ENCODE measurements at places on chromosomes 2 and 18.

DNA sequence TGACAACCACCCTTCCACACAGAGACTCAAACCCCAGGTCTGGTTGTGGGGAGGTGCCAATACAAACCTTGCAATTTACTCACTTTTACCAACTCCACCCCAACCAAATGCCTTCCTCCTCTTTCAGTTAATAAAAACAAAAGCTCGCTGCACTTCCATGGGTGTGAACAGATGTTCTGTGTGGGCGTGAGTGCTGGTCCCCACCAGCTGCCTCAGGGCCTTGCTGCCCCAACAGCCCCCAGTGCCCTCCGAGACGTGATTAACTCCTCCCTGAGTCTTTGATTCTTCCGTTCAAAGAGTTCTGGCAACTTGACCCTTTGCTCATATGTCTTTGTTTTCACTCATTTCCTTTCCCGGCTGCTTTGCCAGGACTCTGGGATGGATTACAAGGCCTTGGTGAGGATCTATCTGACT is 258.9 kb upstream of the CXCR4 start:
- DNase-seq = no peak

DNA sequence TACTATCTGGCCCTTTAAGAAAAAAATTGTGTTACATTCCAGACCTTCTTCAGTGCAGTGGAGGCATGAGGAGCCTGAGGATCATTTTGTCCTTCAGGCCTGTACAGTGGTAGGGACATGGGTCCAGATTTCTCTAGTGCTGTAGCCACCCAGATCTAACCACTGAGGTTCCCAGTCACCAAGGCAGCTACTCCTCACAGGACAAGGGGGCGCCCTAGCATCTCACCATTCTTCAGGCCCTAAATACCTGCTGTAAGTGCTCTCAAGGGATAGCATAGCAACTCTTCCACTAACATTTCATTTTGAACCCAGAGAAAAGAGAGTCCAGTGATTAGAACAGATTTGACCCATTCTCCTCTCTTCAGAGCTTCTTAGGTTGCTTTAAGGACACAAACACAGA is 1533.0 kb downstream of the LRP1B start:
- DNase-seq = no peak

DNA sequence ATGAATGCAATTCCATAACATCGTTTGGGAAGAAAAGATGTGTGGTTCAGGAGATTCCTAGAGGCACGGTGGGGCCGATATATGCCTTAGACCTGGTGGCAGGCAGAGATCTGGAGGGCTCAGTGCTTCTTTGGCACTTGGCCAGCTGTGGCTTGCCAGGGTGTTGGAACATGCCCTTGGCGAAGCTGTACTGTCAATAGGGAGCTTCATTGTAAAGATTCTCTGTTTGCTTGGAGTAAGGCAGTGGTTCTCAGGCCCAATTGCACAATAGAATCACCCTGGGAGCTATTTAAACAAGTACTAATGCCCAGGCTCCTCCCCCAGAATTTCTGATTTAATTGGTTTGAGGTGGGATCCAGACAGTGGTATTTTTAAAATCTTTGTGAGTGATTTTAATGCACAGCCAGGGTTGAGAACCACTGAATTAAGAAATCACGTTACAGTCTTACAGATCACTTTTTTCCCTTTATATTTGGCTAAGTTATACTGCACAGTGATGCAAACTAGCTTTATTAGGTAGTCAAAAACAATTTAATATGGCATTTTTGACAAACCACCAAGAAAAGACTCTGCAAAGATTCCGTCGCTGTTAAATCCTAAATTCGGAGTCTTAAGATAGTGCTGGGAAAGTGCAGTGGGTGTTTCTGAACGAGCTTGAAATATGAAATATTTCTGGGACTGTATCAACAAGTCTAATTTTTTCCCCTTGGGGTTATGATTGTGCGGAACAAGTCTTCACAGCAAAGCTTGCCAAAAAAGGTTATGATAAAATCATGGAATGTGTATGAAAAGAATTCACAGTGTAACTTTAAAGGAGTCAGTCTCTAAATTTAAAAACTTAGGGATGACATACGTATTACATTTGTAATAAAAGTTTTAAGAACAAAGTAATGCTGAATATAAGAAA is 78.0 kb downstream of the CRIM1 start:
- DNase-seq = peak; percentile 25

DNA sequence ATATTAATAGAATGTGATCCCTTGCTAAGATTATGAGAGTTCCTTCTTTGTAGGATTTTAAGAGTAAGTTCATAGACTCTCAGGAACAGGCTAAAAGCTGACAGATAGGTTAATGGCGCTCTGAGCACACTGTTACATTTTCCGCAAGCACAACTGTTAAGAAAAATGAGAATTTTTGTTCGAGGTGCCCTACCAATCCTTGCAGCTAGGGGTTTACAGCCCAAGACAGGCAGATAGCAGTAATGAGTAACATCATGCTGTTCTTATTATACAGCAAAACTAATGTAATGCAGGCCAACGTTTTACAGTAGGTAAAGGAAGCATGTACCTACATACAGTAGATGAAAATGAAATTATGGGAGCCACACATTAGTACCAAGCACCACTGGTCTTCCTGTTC is 11.2 kb upstream of the BOD1L2 start:
- DNase-seq = no peak

GRCh38 chr2:96895746-96896651 is 26.1 kb upstream of the SEMA4C start:
- DNase-seq = no peak

DNA sequence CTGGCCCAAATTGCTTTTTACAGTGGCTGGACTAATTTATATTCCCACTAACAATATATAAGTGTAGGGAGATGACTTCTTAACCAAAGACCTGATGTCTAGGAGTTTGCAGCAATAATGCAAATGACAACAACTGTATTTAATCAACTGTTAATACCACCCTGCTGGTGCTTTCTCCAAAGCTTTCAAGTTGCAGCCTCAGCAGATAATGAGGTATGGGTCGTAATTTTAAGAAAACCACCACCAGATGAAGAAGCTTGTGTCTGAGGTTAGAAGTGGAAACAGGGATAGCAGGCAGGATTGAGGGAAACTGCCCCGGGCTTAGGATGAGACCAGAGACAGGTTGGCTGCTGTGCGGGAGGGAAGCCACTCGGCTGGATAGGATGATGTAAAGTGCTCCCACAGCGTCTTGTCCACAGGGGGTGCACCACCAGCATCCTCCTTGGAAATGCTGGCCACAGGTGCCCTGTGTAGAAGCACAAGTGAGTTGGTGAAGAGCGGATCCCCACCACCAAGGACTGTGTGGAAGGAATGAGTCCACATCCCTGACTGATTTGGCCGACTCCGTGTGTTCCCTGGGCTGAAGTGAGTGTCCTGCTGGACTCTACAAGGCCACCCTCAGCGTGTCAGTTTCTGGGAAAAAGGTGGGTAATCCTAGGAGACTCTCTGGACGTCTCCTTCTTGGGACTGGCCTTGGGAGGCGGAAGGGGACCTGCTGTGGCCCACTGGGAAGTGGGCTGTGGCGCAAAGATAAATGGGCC is 76.1 kb upstream of the SMAD2 start:
- DNase-seq = no peak

GRCh38 chr2:199303728-199304177 is 154.0 kb downstream of the SATB2 start:
- no peak for DNase-seq

DNA sequence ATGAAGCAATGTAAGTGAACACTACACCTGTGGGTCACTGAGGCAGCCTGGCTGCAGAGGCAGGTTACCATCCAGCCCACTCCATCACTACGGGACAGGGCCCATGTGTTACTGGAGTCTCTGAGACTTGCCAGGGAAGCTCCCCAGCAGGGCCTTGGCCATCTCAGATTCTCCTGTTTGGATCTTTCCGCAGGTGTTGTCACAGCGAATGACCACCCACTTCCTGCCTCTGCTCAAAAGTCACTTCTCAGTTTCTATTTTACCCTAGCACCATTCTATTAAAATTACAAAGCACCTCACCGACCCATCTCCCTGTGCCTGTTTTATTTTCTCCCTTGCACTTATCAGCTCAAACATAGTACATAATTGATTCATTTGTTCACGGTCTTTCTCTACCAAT is 34.5 kb upstream of the L3MBTL4 start:
- DNase-seq = no peak

DNA sequence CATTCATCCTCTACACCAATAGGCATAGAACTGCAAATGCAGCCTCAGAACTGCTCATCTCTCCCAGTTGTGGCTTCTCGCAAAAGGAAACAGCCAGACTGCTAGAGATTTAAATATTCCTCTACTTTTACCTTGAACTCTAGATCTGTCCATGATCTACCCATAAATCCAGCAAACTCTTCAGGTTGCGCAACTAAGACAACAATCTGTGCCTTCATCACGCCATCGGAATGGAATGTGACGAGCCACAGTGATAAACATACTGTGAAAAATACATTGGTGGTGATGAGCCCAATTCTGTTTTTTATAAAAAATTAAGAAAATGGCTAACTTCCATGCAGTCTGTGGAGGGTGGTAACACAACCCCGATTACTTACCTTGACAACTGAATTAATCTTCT is 626.7 kb downstream of the LRRTM4 start:
- DNase-seq = no peak

- DNase-seq = no peak
These were observed 23.8 kb upstream of the ASPRV1 start for GRCh38 chr2:69985216-69985615.

DNA sequence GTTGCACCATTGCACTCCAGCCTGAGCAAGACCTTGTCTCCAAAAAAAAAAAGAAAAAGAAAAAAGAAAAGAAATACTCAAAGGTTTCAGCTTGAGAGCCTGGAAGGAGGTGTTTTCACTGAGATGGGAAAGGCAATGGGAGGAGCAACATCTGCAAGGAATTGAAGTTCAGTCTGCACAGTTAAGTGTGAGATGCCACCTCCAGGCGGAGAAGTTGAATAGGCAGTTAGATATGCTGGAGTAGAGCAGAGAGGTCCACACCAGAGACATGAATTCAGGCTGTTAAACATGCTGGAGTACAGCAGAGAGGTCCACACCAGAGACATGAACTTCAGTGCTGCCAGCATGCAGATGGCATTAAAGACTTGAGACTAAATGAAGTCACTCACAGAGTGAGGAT is 41.4 kb upstream of the DTNB start:
- no peak for DNase-seq
